ENCODE measurements at places on chromosomes 6 and 20.

GRCh38 chr6:29955783-29956182 lies 13.5 kb downstream of the HLA-A start:
- no peak for DNase-seq

DNA sequence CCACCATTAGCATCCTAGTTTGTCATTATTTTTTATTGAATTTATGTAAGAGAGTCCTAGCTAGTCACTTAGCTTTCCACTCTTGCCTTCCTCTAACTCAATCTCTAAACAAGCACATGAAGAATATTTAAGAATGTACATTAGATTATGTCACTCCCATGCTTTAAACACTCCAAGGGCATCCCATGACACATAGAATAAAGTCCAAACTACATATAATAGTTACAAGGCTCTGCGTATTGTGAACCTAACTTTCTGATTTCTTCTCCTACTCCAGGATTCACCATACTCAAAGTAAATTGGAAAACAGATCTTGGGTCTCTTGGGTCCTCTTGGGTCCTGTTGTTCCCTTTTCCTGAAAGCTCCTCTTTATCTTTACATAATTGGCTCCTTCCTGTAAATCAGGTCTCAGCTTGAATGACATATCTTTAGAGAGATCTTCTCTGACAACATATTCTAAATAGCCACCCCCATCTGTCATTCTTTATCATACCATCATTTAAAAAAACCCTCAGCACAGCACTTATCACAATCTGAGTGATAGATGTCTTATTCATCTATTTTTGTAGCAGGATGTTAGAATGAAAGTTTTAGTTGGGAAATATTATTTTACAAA lies 1042.4 kb upstream of the FLRT3 start:
- no peak for DNase-seq

DNA sequence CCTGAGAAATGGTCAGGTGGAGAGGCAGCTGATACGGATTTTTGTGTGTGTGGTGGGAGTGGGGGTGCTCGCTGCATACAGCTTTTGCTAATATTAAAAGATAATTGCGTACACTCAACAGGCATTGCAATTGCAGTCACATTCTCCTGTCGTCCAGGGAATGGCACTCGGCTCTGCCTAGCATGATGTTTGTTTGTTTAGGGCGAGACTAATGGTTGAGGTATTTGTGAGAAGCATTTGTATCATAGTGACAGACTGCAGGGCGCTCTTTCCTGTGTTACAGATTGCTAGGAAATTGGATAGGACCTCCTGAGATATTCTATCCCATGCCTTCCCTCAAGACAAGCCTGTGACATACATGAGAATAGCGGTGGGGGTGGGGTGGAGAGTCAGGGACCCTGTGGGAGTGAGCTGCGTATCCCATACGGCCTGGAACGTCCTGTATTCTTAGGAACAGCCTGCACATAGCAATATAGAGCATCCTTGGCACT lies 207.4 kb downstream of the SOX4 start:
- no peak for DNase-seq

GRCh38 chr6:65505736-65506135 lies 201.3 kb downstream of the EYS start:
- no peak for DNase-seq

GRCh38 chr6:75748003-75748742 lies 866 bp upstream of the MYO6 start:
- no peak for DNase-seq

DNA sequence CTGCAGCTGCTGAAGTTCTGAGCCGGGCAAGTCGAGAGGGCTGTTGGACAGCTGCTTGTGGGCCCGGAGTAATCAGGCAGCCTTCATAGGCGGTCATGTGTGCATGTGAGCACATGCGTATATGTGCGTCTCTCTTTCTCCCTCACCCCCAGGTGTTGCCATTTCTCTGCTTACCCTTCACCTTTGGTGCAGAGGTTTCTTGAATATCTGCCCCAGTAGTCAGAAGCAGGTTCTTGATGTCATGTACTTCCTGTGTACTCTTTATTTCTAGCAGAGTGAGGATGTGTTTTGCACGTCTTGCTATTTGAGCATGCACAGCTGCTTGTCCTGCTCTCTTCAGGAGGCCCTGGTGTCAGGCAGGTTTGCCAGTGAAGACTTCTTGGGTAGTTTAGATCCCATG lies 21.2 kb upstream of the MAPK13 start:
- DNase-seq, result no peak

- no peak for DNase-seq
Observed at GRCh38 chr6:2433711-2434110, 188.3 kb upstream of the GMDS start.

- no peak for DNase-seq
Observed at GRCh38 chr6:124463271-124463670, 499.0 kb upstream of the RNF217 start.

DNA sequence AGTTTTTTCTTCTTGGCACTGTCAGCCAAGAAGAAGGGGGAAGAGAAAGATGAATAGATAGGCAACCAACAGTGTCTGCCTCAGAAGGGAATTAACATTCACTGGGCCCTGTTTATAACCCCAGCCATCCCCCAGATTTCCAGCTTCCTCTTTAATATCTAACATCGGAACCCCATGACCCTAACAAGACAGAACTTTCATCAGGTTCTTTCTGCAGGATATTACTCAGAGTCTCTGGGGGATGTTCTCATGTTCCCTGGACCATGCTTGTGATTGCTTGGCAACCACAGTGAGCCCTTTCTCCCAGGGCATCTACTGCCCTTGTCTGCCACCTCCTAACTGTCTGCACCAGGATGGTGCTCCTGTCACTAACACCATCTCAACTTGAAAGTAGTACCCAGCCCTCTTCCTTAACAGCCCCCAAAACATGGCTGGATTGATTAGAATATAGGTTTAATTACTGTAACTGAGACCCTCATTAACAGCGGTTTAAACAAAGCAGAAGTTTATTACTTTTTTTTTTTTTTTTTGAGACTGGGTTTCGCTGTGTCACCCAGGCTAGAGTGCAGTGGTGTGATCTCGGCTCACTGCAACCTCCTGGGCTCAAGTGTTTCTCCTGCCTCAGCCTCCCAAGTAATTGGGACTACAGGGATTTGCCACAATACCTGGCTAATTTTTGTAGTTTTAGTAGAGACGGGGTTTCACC lies 12.0 kb upstream of the PTPN1 start:
- no peak for DNase-seq

- DNase-seq, result no peak
Observed at GRCh38 chr6:34056305-34057108, 89.4 kb downstream of the GRM4 start.

GRCh38 chr6:53945765-53946407 lies 151.1 kb downstream of the LRRC1 start:
- no peak for DNase-seq

DNA sequence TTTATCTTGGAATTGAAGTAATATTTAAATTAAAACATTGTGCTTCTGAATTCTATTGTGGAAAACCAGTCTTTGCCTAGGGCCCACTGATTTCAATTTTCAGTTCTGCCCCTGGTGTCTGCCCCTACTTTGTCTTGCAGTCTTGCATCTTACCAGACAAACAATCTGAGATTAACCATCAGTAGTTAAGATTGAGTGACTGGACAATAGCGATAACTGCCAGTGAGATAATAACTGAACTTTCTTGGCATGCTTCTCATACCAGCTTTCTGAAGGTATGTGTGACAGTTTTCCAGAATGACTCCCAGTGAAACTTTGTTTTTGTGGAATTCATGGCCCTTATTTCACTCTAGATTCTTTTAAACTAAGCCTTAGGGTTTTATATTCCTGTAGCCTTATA lies 53.5 kb downstream of the KCNQ5 start:
- no peak for DNase-seq

DNA sequence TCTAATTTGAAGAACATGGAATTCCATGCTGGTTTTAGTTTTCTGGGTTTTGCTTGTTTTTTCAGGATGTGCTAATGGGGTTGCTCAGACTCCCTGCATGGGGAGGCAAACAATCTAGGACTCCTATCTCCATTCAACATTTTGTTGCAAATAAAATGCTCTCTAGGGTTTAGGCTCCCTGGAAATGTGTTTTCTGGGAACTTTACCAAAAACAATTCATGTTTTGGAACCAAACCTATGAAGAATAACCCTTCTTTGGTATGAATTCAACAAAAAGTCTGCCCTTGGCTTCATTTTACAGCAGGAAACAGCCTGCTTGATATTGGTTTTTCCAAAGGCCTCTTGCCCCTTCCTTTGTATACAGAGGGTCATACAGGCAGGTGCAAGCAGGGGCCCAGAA lies 217.7 kb downstream of the FOXA2 start:
- no peak for DNase-seq

GRCh38 chr6:7414811-7415210 lies 25.2 kb downstream of the RIOK1 start:
- DNase-seq, result no peak

- DNase-seq, result no peak
Observed at GRCh38 chr20:47258745-47259695, 97.5 kb downstream of the ZMYND8 start.

- no peak for DNase-seq
Observed at GRCh38 chr6:118588626-118589025, 40.5 kb downstream of the PLN start.

GRCh38 chr6:33183071-33183683 lies 9.1 kb downstream of the COL11A2 start:
- no peak for DNase-seq

DNA sequence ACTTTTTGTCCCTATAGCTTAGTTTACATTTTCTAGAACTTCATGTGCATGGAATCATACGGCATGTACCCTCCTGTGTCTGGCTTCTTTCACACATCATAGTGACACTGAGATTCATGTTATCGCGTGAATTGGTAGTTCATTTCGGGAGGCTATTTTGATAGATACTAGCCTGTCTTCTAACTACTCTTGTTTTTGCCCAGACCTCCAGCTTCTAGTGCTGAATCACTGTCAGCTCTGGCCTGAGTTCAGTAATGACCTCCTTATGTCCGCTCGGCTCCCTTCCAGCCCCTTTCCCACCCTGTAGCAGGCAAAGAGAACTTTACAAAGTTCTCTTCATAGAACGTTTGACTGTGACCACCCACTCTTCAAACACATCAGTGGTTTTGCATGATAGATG lies 14.1 kb downstream of the MYBL2 start:
- no peak for DNase-seq

Measured in osteocyte (in vitro differentiated cells).